ENCODE measurements at places on chromosomes 2 and 18. TPM values are rescaled to one million over a fixed set of nuclear protein-coding genes. Genes with fewer than 3 reads are reported as not detected.

Gene GREB1L
- total RNA-seq = 14.4 TPM

Gene MBOAT2
- 14.1 TPM for total RNA-seq

Gene CCDC141
- 8.7 TPM for total RNA-seq

GRCh38 chr2:98854682-98855081 lies 81.3 kb downstream of the CRACDL start:
- DNase-seq = no peak

- DNase-seq = no peak
Measured at GRCh38 chr2:59032499-59032898, 791.4 kb upstream of the FANCL start.

- no peak for DNase-seq
Measured at GRCh38 chr2:14866736-14867352, 234.3 kb downstream of the LRATD1 start.

- DNase-seq = no peak
Measured at GRCh38 chr2:155715705-155716104, 616.8 kb downstream of the NR4A2 start.

- no peak for DNase-seq
Measured at GRCh38 chr2:108074946-108075345, 88.6 kb downstream of the SLC5A7 start.

- DNase-seq = no peak
Measured at GRCh38 chr18:67194886-67195285, 321.6 kb downstream of the DSEL start.

DNA sequence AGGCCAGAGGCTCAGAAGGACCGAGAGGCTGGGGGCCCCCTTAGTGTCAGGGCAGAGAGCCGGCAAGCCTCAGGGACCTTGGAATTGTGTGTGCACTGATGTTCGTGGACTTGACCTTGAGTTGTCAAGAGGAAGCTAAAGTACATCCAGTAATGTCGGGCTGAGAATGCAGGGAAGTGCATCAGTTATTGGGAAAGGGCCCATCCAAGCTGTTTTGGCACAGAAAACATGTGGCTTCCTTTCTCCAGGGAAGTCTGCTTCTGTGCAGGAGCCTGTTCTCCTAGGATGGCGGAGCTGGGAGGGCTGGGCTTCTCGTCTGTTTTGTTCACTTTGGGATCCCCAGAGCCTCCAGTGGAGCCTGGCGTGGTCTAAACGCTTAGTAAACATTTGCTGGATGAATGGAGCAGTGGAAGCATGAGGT lies 23.7 kb downstream of the ATOH8 start:
- no peak for DNase-seq

DNA sequence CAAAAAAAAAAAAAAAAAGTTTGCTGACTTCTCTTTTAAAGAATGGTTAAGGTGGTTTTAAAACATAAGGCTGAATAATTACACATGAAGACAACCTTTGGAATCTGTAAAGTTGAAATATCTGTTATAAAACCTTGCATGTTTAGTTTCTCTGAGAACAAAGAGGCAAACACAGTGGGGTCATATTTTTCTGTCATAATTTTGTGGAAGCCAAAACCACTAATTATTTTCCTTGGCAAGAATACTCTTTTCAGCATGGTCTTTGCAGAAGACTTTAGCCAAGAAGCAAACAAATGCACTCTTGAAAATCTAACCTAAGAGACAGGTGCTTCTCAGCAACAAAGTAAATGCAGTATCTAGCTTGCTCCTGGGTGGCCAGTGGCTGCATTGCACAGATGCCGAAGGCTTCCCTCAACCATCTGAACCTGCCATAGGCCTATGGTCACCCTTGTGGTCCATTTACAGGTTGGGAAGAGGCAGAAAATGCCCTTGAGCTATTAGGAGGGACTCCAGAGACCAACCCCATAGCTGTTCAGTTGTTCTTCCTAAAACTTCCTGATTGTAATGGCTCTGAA lies 44.8 kb downstream of the ZAP70 start:
- DNase-seq = no peak

DNA sequence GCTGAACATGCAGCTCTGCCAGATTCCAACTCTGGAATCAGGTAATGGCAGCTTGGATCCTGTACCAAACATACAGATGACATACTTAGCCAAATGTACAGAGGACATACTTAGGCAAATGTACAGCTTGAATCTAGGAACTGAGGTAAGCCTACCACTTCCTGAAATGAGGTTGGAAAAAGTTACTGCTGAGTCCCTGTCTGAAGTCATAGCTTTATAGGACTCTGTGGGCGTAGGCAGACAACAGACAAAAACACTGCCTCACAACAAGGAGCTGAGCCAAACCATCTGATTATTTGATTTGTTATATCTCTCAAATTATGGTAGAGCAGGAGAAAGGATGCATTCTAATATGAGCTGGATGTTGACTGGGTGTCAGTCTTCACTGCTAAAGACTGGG lies 290.2 kb upstream of the TCF4 start:
- no peak for DNase-seq

Data from esophagus muscularis mucosa (tissue), 4 donors.